Small intestine (tissue), 16 donors: ENCODE measurements at places on chromosomes 1 and 21.
A peak's percentile ranks its signal among the peaks of the same experiment; 100 is the strongest.

DNA sequence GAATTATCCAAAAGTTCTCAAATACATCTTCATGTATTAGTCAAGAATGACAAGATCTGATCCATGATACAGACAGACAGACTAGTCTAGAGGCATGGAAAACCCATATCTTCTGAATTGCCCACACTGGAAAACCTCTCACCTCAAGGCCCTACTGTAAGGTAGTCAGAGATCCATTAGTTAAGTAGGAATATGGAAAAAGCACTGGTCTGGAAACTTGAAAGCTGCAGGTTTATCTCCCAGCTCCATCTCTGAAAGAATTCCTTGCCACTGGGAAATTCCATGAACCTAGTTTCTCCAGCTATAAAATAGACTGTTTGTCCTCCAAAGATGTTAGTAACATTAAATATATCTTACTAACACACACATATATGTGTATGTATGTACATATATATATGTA, 169.2 kb downstream of the AKT3 start:
- DNase-seq, result no peak

- DNase-seq, result no peak
These were observed 884 bp downstream of the SPATA6 start for GRCh38 chr1:48470950-48471690.

DNA sequence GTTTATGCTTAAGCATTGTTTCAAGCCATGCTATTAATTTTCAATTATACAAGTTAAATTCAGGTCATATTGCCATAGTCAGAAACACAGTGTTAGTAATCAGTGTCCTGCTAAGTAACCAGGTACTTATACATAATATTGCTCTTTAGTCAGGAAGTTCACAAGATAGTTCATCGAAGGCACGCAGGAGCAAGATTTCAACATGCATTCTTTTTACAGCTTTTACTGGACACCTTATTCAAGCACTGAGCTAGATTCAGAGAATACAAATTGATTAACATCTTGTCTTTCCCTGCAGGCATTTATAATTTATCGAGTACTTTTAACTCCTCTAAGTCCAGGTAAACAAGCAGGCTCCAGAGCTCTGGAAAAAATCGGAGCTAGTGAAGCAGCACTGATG, 202.3 kb upstream of the BRINP3 start:
- no peak for DNase-seq

- peak; percentile 8 for DNase-seq
These were observed 93.1 kb upstream of the C8B start for GRCh38 chr1:57058652-57059501.

DNA sequence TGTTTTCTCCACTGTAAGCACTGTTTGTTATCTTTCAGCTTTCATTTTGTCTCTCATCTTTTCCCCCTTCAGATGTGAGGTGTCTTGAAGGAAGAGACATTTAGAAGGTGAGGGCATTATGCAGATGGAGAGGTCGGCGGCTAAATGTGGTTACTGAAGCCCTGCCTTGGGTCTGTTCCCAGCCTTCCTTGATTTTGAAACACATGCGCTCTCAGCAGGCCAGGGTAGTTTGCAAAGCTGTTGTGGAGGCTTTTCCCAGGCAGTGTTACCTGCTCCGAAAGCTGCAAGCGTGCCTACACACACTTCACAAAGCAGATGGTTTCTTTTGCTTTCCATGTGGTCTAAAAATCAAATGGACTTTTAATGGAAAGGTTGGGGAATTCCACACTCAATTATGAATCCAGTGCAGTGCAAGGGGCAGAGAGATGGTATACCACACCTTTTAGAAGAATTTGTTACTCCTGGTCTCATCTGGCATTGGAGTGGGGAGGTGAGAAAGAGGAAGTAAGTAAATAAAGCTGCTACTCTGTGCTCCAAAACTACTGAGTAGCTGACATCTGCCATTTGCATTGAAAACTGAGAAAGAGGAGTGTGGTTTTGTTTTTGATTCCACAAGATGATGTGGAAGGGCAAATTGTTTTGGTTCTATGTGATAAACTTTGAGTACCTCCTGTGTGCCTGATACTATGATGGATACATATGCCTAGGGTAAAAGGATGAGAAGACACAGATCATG, 91.9 kb downstream of the NFIA start:
- no peak for DNase-seq

DNA sequence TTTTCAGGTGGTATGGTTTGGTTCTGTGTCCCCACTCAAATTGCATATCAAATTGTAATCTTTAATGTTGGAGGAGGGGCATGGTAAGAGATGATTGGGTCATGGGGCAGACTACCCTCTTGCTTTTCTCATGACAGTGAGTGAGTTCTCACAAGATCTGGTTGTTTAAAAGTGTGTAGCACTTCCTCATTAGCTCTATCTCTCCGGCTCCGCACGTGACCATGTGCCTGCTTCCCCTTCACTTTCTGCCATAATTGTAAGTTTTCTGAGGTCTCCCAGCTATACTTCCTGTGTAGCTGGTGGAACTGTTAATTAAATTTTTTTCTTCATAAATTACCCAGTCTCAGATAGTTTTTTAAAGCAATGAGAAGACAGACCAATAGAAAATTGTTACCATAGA, 843.2 kb downstream of the AMY1C start:
- DNase-seq, result no peak

DNA sequence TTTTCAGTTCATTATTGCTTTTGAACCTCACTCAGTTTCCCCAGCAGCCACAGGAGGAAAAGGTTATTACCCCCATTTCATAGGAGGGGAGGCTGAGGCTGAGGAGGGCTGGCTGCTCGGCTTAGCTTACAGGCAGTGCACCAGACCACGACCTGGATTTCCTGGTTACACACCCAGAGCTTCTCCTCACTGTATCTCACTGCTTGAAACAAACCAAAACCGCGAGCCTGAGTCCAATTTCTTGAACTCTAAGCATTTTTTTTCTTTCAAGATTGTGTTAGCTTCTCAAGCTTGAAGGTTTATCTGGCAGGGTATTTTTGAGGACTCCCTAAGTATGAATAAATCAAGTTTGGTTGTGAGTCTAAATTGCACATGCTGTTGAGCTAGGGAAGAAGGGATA, 188.9 kb upstream of the EDN2 start:
- no peak for DNase-seq
